ENCODE measurements at places on chromosomes 3 and 15.

DNA sequence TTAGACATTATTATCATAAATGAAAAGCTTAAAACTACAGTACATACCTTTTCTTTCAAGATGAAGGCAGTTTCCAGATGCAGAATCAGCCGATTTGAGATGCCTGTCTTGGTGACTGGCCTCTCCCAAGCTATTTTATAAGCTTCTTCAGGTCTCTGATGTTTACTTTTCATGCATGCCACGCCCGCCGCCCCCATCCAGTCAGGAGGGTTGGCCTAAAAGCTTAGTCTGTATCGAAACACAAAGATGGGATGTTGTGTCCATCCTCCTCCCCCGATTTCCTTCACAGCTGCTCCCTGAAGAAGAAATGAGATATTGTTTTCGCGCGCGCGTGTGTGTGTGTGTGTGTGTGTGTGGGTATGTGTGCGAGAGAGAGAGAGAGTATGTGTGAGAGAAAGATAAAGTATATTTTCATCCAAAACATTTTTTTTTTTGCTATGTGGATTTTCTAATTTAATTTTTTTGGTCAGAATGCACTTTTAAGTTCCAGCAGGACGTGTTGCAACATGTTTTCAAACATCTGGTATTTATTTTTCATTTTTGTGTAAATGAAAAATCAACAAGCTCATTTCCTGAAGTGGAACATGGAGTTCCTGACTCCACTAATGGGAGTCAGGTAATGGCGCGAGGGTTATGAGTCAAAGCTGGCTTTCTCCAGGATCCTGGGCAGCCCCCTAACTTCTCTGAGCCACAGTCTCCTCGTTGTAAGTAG lies at the start of gene APOD:
APOD (minus strand) TSS at position 110 of the 712 bp plus-strand sequence. CDS start 4,479 bp downstream, outside the sequence.
- DNase-seq = no peak

DNA sequence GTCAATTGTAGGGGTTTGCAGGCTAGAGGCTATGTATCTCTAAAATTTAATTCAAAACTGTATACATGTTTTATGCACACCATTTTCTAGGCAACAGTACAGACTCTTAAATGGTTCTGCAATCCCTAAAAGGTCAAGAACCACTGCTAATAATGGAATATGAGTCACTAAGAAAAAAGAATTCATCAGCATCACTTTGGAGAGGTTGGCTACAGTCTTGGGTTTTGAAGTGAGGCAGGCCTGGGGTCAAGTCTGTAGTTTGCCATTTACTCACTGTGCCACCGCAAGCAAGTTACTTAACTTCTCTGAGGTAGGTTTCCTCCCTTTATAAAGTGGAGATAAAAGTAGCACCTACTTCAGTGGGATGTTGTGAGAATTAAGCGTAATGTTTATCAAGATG lies 33.7 kb downstream of the THRB start:
- DNase-seq = no peak

GRCh38 chr15:48682942-48683651 lies 37.6 kb upstream of the FBN1 start:
- DNase-seq = no peak

DNA sequence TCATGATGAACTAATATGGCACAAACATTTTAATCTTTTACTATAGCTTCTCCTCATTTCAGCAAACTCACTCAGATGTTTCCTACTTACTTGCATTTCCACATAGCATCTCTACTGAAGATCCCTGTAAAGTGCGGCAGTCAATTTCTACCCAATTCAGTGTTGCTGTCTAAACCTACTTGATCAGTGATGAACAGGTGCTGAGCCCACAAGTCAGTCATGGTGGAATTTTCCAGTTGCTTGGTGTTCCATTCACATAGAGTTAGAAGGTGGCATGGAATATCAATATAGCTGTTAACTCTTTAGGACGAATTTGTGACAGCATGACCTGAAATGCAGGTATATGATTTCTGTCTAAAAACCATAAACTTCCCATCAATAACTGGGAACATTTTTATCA lies 22.7 kb downstream of the MRPL3 start:
- no peak for DNase-seq

DNA sequence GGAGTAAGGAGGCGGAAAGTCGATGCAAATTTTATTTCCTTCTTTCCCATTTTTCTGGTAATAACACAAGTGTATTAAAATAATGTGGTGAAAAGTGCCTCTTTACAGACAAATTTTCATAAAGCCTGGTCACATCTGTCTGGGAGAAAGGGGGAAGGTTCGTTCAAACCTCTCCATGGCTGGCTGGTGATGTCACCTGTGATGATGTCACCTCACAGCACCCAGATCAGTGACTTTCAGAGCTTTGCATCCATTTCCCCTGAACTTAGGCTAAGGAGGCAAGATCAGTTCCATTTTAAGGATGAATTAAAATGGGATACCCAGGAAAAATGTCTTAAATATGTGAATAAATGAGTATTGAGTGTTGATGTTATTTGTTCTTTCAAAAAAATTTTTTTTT lies 34.1 kb downstream of the ATP10A start:
- DNase-seq = no peak

GRCh38 chr3:124876401-124876878 lies 10.7 kb downstream of the ITGB5 start:
- no peak for DNase-seq

DNA sequence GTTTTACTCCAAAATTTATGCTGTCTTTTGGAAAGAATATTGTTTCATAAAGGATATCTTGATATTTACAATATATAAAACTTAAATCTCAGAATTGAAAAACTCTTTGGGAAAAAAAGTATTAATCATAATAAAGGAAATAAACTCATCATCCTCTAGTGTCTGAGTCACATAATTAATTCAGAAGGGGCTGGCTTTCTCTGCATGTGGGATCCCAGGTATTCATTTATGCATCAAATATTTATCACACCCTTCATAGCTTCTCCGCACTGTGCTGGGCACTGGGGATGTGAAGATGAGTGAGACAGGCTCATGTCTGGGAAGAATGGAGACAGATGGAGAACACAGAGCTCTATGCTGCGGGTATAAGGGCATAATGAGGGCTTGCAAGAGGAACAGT lies 65.6 kb downstream of the CCNL1 start:
- no peak for DNase-seq
